ENCODE measurements at places on chromosomes 3 and 15.
A peak's percentile ranks its signal among the peaks of the same experiment; 100 is the strongest.

DNA sequence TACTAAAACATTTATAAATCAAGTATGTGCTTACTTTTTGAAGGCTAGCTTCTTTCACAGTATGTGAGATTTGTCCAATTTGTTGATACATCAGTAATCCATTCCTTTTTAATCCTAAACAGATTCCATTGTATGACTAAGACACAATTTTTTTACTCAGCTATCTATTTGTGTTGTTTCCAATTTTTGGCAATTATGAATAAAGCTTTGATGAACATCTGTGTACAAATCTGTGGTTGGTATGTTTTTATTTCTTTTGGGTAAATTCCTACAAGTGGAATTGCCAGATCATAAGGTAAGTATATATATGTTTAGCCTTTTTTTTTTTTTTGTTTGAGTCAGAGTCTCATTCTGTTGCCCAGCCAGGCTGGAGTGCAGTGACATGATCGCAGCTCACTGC is 56.2 kb upstream of the VEPH1 start:
- no peak for DNase-seq

GRCh38 chr3:46378426-46378942 is 7.7 kb downstream of the CCR5 start:
- DNase-seq: peak; percentile 81

GRCh38 chr3:45870099-45870498 is 16.2 kb upstream of the CCR9 start:
- peak; percentile 74 for DNase-seq

- no peak for DNase-seq
These were observed 57.2 kb upstream of the UTS2B start for GRCh38 chr3:191387441-191388077.
